ENCODE measurements at places on chromosomes 11 and 22.

DNA sequence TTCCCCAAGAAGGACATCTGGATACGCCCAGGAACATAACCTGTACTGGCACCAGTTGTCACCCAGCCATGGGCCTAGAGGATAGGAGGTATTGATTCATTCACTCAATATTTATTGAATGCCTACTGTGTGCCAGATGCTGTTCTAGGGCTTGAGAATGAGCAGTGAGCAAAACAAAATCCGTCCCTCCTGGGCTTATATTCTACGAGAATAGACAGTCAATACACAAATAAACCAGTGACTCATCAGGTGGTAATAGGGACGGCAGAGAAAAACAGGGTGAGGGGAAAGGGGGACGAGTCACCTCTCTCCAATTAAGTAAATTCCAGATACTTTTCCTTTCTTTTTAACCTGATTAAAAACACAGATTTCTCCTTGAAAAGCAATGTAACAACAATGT, 103.5 kb downstream of the MICAL2 start:
- no peak for DNase-seq

GRCh38 chr11:26676641-26677040, 45.2 kb downstream of the SLC5A12 start:
- no peak for DNase-seq

GRCh38 chr11:120501976-120502755, 9.4 kb upstream of the GRIK4 start:
- DNase-seq: no peak

DNA sequence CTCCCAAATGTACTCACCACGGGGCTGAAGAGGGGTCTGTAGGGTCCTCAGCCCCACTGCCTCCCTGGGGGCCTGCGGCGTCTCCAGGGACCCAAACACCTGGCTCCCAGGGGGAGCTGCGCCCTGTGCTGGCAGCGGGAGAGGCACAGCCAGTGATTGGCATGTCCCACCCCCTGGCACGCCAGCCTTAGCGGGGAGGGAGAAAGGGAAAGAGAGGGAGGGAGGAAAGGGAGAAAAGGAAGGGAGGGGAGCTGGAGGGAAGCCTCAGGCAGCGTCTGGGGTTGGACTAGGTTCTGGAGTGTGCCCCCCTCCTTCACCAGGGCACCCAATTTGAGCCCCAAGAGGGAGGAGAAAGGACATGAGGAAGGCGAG, at the start of gene CHRM1:
Gene CHRM1, minus strand, starts transcription at position 163 of the 372 bp plus-strand sequence. CDS start 10,263 bp downstream, outside the sequence.
- no peak for DNase-seq

DNA sequence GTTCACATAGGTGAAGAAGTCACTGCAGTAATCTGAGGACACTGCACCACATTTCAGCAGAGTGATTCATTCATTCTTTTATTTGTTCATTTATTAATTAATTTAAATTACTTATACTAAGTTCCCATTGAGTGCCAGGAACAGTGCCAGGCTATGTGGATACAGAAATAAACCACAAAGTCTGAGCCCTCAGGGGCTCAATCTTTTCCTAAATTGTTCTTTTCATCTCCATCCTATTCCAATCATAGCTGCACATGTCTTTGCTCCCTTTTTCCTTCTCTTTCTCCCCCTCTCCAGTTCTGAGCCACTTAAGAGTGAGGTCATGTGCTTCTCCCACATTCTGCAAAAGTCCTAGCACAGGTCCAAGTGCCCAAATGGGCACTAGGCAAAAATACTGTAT, 4.9 kb downstream of the SYTL2 start:
- DNase-seq: no peak

GRCh38 chr11:13993096-13993765, 30.7 kb downstream of the SPON1 start:
- DNase-seq: no peak

DNA sequence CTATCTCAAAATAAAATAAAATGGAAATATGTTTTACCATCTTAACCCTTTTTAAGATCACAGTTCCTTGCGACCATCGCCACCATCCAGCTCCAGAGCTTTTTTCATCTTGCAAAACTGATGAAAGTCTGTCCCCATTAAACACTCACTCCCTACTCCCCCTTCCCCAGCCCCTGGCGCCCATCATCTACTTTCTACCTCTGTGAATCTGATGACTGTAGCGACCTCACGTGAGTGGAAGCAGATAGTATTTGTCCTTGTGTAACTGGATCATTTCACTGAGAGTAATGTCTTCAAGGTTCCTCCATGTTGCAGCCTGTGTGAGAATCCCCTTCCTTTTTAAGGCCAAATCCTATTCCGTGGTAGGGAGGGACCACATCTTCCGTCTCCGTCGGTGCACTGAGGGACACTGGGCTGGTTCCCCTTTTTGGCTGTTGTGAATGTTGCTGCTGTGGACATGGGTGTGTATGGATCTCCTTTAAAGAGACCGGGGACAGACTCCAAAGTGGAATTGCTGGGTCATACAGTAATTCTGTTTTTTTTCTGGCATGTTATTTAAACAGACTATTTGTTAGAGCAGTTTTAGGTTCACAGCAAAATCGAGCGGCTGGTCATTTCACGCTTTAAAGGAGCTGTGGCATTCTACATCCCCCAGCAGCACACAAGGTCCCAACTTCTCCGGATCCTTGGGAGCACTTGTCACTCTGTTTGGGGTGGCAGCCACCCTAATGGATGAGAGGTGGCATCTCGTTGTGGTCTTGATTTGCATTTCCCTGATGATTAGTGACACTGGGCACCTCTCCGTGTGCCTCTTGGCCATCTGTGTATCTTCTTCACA, 120.0 kb downstream of the KCNQ1 start:
- DNase-seq: no peak

- no peak for DNase-seq
These were observed 11.7 kb downstream of the MSANTD2 start for GRCh38 chr11:124788521-124788920.

GRCh38 chr11:84319863-84320262, 1033.7 kb upstream of the CCDC90B start:
- DNase-seq: no peak

DNA sequence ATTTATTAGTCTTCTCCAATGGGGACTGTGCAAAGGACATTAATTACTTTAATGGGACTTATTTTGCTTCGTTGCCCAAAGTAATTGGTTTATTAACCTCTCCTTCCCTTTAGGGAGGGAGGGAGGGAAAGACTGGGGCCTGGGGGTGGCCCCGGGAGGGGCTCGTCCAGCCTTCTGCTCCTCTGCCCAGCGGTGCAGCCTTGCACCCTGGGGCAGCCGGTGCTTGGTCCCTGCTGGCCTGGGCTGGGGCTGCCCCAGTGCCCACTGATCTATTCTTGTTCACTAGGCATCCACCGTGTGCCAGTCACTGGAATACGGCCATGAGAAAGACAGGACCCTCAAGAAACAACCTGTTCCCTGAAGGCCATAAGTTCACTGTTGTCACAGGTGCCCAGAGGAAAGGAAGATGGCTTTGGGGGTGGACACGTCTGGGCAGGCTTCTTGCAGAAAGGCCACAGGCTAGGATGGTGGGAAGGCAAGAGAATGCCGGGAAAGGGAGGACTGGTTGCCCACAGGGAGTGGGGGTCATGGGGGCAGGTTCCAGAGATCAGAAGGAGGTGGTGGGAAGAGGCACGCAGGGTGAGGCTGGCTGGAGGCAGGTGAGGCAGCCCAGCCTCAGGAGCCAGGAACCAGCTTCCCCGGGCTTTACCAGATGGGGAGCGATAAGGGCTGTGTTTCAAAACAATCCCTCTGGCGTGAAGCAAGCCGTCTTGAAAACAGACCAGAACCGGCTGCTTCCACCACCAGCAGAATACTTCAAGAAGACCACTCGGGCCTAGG, 47.6 kb upstream of the KCNQ1OT1 start:
- DNase-seq: no peak

DNA sequence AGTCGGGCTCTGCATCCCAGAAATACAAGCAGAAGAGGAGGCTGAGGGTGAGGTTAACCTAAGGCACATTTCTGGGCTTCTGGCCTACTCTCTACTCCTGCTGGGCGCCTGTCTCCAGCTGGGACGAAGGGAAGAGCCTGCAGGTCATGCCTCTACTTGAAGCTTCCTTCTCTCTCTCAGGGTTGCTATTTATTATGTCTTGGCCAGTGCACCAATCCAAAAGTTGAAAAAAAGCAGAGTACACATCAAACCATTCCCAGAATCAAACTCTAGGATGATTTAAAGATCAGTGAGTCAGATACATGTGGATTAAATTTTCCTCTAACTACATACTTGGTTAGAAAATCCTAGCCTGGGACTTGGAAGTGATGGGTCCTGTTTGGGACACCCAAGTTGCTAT, 60.2 kb upstream of the CDON start:
- DNase-seq: no peak

GRCh38 chr11:47863898-47864430, 15.8 kb upstream of the NUP160 start:
- DNase-seq: no peak

GRCh38 chr22:23938328-23939016, 22.5 kb downstream of the GSTT2B start:
- no peak for DNase-seq

DNA sequence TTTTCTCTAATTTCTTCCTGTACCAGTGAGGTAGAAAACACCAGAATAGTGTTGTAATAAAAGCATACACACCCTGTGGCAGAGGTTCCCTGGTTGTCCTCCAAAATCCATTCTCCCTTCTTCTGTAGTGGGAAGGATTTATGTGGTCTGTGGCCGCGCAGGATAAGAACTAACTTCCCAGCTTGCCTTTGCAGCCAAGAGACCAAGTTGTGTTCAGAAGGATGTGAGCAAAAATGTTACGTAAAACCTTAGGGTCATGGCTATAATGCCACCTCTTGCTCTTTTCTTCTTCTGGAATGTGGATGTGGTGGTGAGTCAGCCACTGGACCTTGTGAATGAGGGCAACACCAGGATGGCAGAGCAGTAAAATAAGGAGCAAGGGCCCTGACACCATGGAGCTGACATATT, 28.4 kb downstream of the CCDC90B start:
- DNase-seq: no peak

- no peak for DNase-seq
These were observed 1.4 kb downstream of the TAF10 start for GRCh38 chr11:6610591-6610990.

DNA sequence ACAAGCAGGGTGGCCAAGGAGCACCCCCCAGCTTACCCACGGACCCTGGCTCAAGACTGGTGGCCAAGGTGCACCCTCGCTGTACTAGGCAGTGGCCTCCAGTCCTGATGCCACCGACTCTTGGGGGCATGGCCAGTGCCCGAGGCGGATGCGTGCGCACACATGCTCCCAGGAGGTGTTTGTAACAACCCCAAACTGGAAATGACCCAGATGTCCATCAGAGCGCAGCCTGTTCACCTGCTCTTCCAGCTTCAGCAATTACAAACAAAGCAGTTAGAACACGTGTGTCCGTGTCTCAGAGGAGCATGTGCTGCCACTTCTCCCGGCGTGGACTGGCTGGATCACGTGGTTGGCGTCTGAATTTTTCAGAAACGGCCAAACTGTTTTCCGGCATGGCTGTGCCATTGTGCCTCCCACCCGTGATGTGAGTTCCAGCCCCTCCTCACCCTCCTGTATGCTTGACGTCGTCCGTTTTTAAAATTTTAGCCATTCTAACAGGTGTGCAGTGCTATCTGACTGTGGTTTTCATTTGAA, 7.1 kb upstream of the MUC6 start:
- no peak for DNase-seq

- no peak for DNase-seq
These were observed 35.5 kb upstream of the TTC12 start for GRCh38 chr11:113278925-113279324.

GRCh38 chr11:132106096-132106982, 735.9 kb downstream of the NTM start:
- DNase-seq: no peak

- DNase-seq: no peak
These were observed 15.2 kb upstream of the FANCF start for GRCh38 chr11:22640862-22641261.

GRCh38 chr11:130052567-130052966, 17.1 kb upstream of the APLP2 start:
- DNase-seq: no peak

- no peak for DNase-seq
These were observed 1.9 kb upstream of the SMTN start for GRCh38 chr22:31079095-31079642.

DNA sequence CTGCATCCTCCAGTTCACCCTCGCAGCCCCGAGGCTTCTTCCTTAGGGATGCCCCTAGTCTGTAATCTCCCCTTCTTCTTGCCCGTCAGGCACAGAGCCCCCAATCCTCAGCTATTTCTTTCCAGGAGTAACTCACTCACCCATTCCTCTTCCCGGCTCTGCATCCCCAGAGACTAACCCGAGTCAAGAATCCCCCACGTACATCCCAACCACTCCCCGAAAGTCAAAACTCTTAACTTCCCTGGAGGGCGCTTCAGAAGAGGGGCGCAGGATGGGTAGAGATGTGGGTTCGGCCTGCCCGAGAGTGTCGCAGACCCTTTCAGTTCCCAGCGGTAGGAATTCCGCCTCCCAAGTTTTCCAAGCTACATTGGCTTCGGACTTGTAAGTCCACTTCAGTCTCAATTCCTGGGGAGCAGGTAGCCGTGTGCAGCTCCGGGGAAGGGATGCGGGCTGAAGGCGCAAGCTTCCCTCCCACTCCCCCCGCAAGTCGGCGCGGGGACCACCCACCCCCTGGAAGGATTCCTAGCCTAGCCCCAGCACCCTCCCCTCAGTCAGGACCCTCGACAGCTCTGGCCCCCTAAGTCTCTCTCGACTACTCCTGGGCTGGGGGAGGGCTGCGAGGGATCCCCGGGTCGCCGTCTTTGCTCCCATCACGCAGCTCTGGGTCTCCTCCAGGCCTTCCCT, 871 bp downstream of the BDNF start:
- DNase-seq: no peak

GRCh38 chr22:49503896-49504521, 323.7 kb downstream of the BRD1 start:
- DNase-seq: no peak

DNA sequence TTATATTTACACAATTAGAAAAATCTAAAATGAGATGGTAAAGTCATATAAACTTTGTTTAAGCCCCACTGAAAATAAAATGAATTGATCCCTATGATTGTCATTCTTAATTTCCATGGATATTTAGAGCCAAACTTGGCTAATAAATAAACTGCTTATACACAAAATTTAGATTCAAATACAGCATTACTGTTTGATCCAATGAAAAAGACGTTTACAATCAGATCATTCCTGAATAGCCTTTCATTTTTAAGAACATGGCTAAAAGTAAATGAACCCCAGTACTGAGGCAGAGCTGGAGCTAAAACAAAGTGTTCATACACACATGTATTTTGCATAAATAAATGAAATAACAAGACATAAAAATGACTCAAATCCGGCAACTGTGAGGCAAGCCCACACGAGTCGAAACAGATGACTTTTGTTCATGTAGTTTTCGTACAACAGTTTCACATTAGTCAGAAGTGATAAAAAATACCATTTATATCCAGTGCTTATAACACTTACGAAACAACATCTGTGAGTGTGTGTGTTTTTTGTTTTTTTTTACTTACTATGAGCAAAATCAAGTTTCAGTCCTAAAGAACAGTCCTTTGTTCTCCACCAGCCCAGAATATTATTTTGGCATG, 386.5 kb downstream of the SOX6 start:
- no peak for DNase-seq
